ENCODE measurements at places on chromosomes 1 and 21.

- DNase-seq, result no peak
Measured at GRCh38 chr1:2018217-2019171, 651 bp upstream of the GABRD start.

- no peak for DNase-seq
Measured at GRCh38 chr1:17929224-17929623, 174.1 kb downstream of the ACTL8 start.

GRCh38 chr1:5826601-5827000, 165.6 kb downstream of the NPHP4 start:
- DNase-seq, result no peak

DNA sequence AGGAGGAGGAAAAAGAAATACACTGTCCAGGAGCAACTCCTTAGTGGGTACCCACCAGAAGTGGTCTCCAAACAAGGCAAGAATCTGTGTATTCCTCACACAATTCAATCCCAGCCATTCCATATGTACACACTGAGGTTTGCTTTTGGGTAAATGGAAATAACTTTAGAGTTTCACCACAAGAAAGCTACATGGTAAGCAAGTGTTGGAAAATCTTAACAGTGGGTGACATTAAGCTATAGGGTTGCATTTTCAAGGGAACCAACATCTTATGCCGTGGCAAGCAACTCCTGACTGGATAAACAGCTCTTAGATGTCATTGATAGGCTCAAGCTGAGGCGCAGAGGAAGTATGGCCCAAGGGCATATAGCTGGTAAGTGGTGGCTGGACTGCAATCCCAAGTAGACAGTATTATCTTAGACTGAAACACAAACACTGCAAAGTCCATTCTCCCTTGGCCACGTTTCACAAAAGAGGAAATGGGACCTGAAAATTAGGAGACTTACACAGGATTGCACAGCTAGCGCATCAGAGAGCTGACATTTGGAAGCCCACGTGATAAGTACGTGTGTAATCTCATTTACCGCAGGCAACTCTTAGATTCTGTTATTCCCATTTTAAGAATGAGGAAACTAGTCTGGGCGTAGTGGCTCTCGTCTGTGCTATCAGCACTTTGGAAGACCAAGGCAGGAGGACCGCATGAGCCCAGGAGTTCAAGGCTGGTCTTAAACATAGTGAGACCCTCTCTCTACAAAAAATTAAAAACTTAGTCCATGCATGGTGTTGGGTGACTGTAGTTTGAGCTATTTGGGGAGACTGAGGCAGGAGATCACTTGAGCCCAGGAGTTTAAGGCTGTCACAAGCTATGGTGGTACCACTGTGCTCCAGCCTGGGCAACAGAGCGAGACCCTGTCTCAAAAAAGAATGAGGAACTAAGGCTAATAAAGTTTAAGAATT, 4.0 kb upstream of the BRWD1 start:
- no peak for DNase-seq

DNA sequence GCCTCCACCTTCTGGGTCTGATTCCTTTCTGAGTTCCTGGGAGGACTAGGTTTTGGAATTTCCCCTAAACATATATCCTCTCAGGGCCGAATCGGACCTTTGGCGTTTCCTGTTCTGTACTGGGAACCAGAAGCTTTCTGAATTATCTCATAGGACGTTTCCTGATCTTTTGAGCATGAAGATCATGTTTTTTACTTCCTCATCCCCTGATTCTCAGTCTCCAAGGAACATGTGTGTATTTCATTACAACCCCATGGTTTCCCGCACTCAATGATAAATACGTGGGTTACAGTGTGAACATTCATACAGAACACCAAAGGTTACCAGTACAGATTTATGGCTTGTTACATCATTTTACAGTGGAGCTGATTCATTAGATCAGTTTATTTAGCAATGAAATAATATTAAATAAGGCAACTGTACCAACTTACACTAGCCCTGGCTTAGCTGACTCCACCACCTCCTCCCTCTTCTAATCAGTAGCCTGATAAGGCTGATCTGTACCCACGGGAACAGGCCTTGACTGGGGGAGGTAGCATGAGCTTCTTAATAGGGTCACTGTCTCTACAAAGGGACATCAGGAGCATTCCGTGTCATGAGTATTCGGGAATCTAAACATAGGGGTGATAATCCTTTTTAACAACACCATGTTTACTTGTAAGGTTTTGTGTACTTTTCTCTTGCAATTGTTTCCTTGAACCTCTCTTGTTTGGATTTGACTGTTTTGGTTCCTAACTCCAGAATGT, 57.8 kb upstream of the ERRFI1 start:
- DNase-seq, result no peak

DNA sequence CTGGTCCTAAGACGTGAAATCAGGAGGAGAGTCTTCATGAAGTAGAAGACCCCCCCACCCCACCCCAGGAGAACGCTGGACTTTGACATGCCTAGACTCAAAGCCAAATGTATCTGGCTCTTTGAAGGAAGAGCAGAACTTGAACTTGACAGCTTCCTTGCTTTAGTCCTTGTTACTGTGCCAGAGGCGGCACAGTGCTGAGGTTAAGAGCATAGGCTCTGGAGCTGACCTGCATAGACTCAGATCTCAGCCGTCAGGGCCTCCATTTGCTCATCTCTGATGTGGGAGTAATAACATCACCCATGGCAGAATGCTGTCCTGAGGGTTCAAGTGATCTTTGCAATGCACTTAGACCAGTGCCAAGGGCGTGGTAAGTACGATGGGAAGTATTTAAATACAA, 39.0 kb downstream of the COL6A1 start:
- DNase-seq, result no peak

Measured in left colon (tissue), 2 donors.